IPS DF 19.7 (cell line): ENCODE measurements at places on chromosomes 6 and 20.

DNA sequence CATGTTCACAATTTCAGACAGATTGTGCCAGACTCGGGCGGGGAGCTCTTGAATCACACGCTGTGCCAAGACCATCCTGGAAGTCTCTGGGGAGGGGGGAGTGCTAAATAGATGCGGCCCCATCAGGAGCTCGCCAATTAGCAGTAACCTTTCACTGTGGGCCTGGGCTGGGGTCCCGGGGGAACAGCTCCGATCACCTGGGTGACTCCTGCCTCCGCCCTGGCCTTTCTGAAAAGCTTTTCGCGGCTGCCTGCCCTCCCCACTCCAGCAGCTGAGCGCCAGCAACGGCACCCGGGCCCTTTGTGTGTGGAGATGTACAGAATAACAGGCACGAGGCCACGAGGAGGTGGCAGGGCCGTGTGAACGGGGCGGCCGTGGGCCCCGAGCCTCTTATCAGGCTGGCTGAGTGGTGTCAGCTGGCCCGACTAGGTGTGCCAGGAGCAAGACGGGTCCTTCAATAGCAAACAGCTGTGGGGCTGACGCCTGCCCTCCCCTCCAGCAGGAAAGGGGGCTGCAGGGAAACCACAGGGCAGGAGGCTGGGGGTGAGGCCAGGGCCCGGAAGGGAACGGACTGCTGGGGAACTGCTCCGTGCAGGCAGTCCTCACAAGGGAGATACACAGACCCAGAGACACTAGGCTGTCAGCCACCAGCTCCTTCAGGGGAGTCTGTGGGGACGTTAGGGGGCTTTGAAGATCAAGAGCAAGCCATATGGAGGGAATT is 56.8 kb downstream of the NOL4L start:
- no peak for DNase-seq

DNA sequence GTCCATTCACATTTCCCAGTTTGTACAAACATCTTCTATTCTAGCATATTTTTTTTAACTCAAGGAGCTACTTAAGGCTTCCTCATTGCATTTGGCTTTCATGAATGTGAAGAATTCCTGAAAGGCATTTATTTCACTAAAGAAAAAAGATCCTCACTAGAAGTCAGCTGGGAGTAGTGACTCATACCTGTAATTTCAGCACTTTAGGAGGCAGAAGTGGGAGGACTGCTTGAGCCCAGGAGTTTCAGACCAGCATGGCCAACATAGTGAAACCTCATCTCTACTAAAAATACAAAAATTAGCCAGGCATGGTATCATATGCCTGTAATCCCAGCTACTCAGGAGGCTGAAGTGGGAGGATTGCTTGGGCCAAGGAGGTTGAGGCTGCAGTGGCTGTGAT is 30.9 kb upstream of the XRN2 start:
- no peak for DNase-seq

- no peak for DNase-seq
These were observed 66.6 kb downstream of the NHLRC1 start for GRCh38 chr6:18055714-18056382.

GRCh38 chr6:113735491-113735890 is 121.7 kb upstream of the MARCKS start:
- DNase-seq, result no peak

DNA sequence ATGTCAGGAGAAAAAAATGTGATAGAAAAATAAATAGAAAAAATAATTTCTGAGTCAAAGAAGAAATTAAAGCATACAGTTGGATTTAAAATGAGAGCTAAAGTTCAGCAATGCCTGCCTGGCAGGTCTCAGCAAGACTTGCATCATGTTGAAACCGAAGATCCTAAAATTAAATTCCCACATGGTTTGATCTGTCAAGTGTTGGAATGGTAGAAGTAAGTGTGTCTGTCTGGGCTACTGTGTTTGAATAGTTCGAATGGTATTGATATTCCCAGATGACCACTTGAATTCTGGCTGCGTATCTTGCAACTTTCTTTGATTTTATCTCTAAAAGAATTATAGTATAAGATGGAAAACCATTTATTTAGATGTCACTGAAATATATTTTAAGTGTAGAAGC is 1349.6 kb downstream of the EPHA7 start:
- DNase-seq, result no peak

- no peak for DNase-seq
These were observed 9.9 kb upstream of the PSMF1 start for GRCh38 chr20:1108437-1108920.

GRCh38 chr6:99297415-99297814 is 52.1 kb downstream of the FAXC start:
- no peak for DNase-seq
